NCI-H1694 (cell line): ENCODE measurements at places on chromosomes 5 and 9.

GRCh38 chr5:36227046-36227445 is 14.7 kb downstream of the NADK2 start:
- DNase-seq, result no peak

DNA sequence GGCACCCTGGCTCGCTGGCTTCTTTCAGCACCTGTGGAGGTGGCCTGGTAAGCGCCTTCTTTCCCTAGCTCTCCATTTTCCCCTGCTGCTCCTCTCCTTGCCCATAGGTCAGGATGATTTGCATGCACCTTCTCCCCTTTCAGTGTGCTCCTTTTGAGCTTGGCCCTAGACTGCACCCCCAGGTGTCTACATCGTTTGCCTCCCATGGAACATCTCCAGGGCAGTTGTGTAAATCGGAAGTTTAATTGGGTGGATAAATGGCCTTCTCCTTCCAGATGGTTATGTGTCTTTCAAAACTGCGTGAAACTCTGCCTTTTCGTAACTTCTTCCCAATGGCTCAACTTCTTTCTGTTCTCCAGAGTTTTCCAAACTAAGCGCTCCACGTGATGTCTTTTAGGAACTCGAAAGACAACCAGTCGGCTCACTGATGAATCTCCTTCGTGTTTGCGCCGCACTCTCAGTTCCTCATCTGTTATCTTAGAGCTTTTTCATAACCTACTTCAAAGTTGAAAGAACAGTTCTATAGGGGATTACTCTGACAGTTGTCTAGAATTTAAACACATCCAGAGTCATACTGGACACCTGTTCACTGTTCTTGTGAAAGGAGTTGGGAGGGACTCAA is 1.7 kb downstream of the ADAMTS19 start:
- DNase-seq, result no peak

DNA sequence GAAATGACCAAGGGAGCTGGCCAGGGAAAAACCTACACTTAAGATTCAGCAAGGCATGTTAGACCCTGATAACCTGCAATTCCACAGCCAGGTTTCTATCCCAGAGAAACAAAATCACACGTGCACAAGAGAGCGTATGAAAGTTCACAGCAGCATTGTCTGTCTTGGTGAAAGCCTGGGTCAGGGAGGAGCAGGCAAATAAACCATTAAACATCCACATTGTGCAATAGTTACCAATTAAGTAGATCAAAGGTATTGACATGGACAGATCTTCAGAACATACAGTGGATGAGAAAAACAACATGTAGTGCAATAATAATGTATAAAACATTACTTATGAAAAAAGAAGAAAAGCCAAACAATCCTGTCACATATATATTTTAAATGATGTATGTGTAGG is 15.9 kb upstream of the GPX3 start:
- DNase-seq, result no peak

DNA sequence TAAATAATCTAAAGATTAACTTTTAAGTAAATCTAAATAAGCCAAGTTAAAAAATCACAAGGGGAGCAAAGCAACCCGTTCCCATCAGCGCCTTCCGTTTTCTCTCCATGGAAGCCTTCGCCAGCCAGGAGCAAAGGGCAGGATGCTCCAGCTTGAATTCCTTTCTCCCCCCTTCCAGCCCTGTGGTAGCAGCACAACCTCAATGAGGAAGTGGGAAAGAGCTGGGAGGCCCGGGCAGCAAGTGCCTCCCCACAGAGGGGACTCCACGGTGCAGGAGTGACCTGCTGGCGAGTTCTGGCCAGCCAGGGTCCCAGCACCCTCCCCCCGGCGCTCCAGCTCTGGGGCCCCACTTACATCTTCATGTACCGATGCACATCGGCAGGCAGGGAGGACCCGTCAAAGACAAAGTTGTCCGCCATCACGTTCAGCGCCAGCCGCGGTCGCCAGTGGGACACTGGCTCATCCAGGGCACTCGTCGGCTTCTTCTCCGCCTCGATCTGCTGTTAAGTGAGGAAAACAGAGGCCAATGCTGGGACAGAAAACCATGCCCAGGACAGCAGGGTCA is 6.3 kb downstream of the CLPTM1L start:
- DNase-seq, result no peak

- DNase-seq, result no peak
These were observed 153.0 kb upstream of the SMIM23 start for GRCh38 chr5:171632616-171633015.
